ENCODE measurements at places on chromosomes 1 and 21.

DNA sequence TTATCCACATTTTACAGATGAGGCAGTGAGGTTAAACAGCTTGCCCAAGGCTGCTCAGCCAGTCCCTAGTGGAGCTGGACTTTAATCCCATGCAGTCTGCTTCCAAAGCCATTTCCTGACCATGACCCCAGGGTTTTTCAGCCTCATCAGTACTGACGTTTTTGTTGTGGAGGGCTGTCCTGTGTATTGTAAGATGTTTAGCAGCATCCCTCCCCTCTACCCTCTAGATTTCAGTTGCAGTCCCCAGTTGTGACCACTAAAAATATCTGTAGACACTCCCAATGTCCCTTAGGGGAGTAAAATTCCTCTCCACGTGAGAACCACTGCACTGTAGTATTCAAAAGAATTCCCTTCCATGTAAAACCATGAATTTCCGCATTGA, 30.2 kb upstream of the C1orf105 start:
- no peak for DNase-seq

DNA sequence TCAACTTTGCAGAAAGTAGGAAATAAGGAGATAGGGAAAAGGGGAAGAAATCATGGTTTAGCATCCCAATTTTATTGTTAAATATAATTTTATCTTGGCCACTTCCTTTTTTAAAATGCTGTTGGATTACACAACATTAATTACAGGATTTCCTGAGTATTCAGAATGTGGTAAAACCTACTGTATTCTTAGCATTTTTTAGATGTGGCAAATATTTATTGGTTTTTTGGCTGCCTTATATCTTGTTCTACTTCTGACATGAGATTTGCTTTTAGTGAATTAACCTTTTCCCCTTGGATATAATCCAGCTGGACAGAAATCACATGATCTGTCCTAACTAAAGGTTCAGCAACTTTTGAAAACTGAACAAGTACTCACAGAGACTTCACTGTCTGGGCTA, 104.9 kb downstream of the PTGS2 start:
- DNase-seq: no peak

DNA sequence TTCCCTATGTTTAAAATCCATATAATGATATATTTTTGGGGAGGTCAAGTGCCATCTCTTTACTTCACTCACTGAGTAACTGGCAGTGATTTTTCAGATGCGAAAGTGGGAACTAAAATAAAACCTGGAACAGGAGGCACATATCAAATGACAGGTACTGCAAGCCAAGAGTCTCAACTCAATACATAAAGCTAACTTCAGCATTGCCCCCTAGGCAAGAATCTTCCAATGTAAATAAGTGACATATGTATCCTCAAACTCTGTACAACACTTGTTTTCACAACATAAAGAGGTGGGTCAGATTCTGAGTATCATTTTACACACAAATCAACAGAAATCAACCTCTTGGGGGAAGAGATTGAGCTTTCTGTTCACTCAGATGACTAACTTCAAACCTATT, 18.1 kb downstream of the DCAF8 start:
- no peak for DNase-seq

DNA sequence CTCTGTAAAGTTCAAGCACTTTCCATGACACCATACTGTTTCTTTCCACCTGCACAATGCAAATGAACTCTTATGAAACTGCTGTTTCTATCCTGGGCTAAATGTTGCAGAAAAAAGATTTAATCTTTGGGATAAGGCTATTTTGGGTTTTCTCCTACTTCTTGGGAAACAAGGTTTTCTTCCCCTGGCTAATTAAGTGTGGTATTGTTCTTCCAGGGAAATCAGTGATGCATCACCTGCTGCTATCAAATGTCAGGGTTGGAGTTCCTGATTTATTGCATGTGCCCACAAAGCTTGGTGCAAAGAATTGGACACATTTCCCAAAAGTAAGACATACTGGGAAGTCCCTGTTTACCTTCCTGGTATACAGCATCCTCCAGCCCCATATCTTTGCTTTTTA, 6.0 kb upstream of the RGS4 start:
- DNase-seq: peak; percentile 10

GRCh38 chr1:196464480-196464941, 143.7 kb downstream of the KCNT2 start:
- peak; percentile 10 for DNase-seq

DNA sequence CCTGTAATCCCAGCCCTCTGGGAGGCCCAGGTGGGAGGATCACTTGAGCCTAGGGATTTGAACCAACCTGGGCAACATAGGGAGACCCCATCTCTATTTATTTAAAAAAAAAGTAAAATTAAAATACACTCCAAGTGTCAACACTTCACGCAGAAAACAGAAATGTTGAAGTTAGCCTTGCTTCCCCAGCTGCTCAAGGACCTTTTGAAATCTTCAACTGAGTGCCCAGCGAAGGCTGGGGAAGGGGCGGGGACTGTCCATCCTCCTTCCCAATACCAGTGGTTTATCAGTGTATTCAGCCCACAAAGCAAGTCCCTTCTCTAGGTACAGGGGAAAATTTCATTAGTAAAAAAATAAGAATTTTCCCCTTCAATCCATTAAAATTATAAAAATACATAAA, 2.2 kb upstream of the DNAJC28 start:
- no peak for DNase-seq

- DNase-seq: peak; percentile 72
Observed at GRCh38 chr1:48817505-48818114, 40.9 kb upstream of the BEND5 start.

- DNase-seq: no peak
Observed at GRCh38 chr1:147781056-147781471, 20.7 kb upstream of the GJA5 start.

GRCh38 chr1:41874151-41874719, 44.5 kb downstream of the HIVEP3 start:
- no peak for DNase-seq

- DNase-seq: no peak
Observed at GRCh38 chr1:5564578-5565257, 427.5 kb downstream of the NPHP4 start.

- no peak for DNase-seq
Observed at GRCh38 chr1:109148987-109149561, 35.2 kb downstream of the ELAPOR1 start.

- no peak for DNase-seq
Observed at GRCh38 chr1:95742591-95743089, 508.6 kb downstream of the RWDD3 start.

DNA sequence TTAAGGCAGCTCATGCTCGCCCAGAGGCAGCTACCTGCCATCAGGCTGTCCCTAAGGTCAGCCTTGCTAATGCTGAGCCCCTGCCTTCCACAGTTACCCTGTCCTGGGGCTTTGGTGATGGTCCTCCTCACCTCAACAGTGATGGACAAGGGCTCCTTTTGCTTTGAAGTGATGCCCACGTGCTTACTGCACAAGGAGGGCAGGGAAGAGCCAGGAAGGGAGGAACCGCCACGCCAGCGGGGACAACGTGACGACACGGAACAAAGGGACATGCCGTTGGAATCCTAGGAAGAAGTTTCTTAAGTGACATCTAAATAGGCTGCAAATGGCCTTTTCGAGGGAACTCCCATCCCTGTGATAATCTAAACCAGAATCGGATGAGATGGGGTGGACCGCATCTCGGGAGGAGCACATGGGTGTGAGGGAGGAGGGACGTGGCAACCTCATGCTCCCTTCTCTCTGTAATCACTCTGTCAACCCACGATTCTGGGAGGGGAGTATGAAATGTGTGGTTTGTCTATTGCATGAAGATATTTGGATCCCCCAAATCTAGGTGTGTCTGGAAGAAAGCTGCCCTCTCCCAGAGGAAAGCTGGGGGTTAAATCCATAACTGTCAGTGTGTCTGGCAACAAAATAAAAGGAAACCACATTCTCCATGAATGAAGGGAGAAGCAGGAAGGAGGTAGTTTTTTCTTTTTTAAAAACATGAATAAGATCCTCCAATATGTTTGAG, 110.9 kb upstream of the IRF2BP2 start:
- no peak for DNase-seq

GRCh38 chr1:211915924-211916323, 85.4 kb upstream of the LPGAT1 start:
- DNase-seq: no peak

DNA sequence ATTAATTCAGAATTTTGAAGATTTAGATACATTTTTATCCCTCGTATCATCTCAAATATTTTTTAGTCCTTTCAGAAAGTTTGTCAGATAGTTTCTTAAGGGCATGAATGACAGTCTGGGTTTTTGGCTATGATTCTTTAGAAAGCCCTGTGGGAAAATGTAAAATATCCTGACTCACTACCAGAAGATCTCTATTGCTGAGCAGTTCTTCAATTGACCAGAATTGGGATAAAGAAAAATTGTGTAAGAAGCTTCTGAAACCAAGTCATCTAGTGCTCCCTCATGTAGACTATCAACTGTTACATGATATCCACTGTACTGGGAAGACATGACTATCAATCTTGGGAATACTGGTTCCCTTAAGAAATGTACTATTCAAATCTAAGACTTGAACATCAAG, 608.3 kb upstream of the CHRM3 start:
- DNase-seq: no peak

- DNase-seq: no peak
Observed at GRCh38 chr21:42299324-42300044, 15.7 kb downstream of the TFF3 start.

- DNase-seq: no peak
Observed at GRCh38 chr1:14800500-14801076, 202.1 kb downstream of the KAZN start.

GRCh38 chr1:38166461-38166860, 119.9 kb upstream of the POU3F1 start:
- peak; percentile 25 for DNase-seq

- DNase-seq: no peak
Observed at GRCh38 chr1:4682607-4683220, 28.3 kb downstream of the AJAP1 start.

- no peak for DNase-seq
Observed at GRCh38 chr1:63122079-63122478, 200.3 kb upstream of the FOXD3 start.

DNA sequence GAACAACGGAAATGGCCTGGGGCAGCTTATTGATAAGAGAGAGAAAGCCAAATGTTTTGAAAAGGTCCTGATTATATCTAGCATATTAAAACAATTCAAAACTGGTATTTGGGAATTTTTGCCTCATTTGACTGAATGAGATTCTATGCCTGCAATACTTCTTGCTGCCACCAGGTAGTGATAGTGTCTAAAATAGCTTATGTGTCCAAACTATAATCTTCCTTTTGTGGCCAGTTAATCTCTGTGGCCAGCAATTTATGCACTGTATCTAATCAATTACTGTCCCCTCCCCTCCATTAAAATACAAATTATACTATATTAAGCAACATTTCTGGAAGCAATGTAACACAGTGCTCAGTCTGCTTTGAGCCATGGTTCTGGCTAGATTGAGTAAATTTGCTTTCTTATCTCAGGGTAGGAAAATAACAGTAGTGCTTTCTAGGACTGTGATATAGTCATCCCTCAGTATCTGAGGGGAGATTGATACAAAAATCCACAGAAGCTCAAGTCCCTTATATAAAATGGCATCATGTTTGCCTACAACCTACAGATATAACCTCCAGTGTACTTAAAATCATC, 91.8 kb downstream of the FOXD2 start:
- no peak for DNase-seq

GRCh38 chr1:54273795-54274163, 73.8 kb downstream of the MRPL37 start:
- peak; percentile 81 for DNase-seq

GRCh38 chr1:54872036-54872331, 15.0 kb downstream of the DHCR24 start:
- no peak for DNase-seq

DNA sequence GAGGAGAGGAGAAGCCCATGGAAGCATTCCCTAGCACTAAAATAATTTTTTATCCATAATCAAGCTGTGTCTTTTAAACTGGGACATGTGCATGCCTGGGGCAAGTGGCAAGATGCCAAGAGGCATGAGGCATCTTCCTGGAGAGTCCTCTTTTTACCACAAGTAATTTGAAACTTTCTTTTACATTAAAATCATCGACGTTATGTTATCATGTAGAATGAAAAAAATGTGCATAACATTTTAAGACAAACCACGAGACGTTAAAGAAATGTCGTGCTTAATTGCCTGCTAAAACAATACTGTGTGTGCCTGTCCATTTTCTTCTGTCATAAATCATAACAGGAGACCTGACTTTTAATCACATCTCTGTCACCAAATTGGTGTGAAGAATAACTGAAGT, 1.5 kb downstream of the STYXL2 start:
- no peak for DNase-seq

All from iPS-NIHi11 (cell line).